ENCODE measurements at places on chromosomes 6 and 20.

GRCh38 chr20:16821211-16822089 lies 73.3 kb downstream of the OTOR start:
- DNase-seq, result peak; percentile 14

GRCh38 chr6:163419413-163420288 lies 5.1 kb downstream of the QKI start:
- DNase-seq, result peak; percentile 74

GRCh38 chr6:111603040-111603439 lies 2.6 kb downstream of the TRAF3IP2 start:
- peak; percentile 93 for DNase-seq

DNA sequence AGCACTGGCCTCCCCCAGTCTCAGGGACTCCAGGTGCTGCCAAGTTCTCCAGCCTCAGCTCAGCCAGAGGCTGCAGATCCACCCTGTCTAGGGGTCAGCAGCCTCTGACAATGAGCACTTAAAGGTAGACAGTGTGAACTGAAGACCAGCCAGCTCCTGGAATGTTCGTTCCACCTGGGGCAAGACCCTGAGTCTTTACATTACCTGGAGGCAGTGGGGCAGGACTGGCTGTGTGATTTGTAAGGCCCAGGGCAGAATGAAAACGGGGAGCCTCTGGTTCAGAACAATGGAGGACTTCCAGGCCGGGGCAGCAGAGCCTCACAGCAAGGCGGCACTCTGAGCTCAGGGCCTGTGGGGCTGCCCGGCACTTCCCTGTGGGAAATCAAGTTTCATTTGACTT lies 65.0 kb downstream of the CTCFL start:
- no peak for DNase-seq

DNA sequence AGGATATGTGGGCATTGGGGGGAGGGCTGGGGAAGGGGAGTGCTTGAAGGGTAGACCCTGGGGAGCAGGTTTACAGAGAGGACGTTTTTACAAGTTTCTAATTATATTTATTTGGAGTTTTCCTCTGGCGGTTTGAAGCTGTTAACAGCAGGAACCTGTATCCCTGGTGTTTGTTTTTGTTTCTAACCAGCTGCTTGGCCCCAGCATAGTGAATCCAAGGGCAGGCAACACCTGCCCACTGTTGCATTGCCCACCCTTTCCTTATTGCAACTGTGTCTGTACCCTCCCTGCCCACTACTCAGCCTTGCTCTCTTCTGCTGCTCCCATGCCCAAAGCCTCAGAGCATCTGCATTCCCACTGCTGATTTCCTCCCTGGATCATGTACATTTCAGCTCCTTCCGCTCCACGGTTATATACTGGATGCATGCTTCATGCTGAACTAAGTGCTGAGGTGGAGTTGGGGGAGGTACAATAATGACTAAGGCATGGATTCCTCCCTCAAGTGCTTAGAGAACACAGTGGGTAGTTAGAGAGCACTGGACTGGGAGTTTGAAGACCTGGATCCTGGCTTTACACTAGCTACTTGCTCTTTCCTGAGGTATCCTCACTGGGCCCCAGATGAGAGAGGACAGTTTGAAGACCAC lies 6.0 kb downstream of the SCUBE3 start:
- DNase-seq, result no peak

- DNase-seq, result peak; percentile 98
Observed at GRCh38 chr6:42338744-42339222, 112.9 kb downstream of the TRERF1 start.

DNA sequence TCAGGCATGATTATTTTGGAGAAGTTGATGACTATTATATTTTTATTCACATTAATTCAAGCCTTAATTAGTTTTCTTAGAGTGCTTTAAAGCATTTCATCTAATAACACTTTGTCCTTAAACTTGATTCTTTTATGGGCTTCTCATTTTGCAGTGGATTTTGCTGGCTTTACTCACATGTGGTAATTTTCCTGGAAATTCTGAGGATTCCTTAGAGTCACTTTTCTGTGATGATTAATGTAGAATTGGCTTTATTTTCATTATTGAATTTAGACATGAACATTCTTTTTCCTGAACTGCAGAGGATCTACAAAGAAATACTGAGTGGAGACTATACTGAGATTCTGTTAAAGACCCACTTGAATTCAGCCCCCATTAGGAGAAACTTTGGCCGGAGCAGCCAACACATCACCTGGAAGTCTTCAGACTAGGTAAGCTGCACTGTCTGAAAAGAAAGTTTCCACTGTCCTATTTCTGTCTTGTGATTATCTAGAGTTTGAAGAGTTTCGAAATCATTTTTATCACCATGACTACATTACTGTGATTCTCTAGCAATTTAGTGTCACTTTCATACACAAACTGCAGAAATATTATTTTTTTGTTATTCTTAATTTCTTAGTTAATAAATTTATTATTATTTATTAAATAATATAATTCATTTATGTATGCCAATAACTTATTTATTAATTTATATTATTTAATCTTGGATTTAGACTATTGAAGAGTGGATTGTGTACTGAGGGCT lies 1.9 kb downstream of the RFPL4B start:
- DNase-seq, result peak; percentile 35

DNA sequence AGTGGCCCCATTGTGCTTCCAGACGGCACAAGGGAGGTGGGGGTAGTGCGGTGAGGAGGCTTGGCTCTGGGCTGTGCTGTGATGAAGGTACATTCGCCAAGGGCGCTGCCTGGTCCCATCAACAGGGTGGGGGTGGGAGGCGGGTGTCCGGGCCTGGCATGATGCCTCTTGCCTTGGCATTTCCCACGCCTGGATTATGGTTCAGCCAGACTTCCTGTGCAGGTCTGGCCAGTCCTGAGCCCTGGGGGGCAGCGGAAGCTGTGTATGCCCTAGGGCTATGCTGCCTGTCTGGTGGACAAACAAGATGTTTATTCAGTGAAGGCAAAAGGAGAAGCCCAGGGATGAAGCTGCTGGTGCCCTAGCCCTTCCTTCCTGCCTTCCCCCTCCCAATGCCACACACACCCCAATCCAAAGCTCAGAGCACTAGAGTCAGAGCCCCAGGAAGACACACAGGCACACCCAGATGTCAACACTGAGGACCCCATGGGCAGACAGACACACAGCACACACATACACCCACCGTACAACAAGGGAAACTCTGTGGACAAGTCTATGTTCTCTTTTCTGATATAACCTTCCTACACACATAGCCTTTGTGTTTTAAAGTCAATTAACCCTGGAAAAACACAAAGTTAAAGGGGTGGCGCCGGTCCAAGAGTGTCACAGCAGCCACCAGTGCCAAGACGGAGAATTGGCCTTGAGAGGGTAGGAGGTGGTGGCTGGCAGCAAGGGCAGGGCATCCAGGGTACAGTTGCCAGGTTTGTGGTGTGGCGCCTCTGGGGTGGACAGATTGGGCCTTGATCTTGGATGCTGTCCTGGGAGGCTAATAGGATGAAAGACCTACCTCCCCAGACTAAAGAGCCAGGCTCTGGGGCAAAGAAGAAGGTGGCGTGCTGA lies 54.7 kb upstream of the SAYSD1 start:
- no peak for DNase-seq

DNA sequence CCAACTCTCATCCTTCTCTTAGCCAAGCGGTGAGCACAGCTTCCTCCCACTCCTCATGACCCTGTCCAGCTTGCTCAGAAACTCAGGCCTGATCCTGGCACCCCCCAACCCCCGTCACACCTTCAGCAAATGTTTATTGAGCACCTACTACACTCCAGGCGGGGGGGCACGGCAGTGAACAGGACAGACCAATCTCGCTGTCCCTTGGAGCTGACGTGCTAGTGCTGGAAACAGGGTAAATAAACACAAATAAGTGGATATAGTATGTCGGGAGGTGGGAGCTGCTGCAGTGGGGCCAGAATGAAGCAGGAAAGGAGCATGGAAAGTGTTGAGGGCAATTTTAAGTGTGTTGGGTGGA lies 7.4 kb upstream of the SPDEF start:
- DNase-seq, result no peak

DNA sequence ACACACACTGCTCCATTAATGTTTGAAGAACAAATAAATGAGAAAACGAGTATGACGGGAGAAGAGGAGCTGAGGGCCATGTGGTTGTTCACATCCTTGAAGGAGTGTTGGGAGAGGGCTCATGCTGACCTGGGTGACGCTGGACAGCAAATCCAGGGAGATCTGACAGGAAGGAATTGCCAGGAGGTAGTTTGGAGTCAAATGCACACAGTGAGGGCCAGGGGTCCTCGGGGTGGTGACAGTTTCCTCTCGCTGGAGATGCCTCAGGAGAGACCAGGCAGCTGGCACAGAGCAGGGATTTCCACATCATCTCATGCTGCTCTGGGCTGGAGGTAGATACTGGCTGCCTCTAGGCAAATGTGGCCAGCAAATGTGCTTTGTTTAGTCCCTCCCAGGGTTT lies 2.0 kb upstream of the TMEM181 start:
- DNase-seq, result no peak

- DNase-seq, result no peak
Observed at GRCh38 chr6:6806844-6807518, 218.5 kb downstream of the LY86 start.

DNA sequence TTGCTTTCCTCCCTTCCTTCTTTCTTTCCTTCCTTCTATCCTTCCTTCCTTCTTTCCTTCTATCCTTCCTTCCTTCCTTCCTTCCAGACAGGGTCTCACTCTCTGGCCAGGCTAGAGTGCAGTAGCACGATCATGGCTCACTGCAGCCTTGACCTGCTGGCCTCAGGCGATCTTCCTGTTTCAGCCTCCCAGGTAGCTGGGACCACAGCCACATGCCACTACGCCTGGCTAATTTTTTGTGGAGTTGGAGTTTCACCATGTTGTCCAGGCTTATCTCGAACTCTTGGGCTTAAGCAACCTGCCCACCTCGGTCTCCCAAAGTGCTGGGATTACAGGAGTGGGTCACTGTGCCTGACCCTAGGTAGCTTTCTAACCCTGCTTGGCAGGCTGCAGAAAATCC lies 12.2 kb upstream of the SEC63 start:
- DNase-seq, result no peak

DNA sequence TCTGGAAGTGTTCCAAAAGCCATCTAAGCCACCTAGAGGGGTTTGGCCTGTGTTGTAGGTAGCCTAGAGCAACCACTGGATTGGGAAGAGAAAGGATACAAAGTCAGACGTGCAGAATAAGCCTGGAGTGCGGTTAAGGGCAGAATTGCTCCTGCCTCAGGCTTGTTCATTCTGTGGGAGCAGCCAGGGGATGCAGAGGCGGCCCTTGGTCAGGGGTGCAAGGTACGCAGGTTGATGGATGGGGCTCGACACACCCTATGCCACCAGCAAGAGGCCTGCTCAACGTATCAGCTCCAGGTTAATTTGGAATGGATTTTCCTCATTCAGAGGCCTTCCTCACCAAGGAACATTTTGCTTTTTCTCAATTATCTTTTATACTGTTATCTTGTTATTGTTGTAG lies 129.8 kb downstream of the SLC23A2 start:
- no peak for DNase-seq
